ENCODE measurements at places on chromosomes 2 and 18.

GRCh38 chr2:62267696-62268095, 71.8 kb downstream of the B3GNT2 start:
- DNase-seq: no peak

- DNase-seq: no peak
Measured at GRCh38 chr2:43407935-43408334, 181.5 kb upstream of the ZFP36L2 start.

- DNase-seq: no peak
Measured at GRCh38 chr2:1968209-1968987, 224.1 kb upstream of the PXDN start.

GRCh38 chr2:143397884-143398614, 268.8 kb downstream of the ARHGAP15 start:
- no peak for DNase-seq

GRCh38 chr18:44096016-44096415, 584.7 kb upstream of the SETBP1 start:
- DNase-seq: no peak

GRCh38 chr18:54984908-54985307, 25.6 kb upstream of the CCDC68 start:
- DNase-seq: no peak

DNA sequence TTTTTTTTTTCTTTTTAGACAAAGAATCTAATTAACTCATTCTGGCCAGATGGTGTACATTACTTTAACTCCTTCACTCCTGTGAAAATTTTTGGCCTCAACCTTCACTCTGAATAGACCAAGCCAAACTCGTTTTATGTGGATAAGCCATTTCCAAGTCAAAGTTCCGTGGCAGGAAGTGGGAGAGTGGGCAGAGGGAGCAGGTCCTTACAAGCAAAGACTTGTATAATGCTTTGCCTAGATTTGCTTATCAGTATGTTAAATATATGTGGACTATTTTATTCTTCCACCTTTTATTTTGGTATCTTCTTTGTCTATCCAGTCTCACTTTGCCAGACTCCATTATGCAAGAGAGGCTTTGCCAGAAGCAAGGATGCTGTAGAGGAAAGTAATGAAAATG, 178.1 kb upstream of the TNP1 start:
- DNase-seq: no peak

All from stimulated activated CD4-positive, alpha-beta T cell treated with anti-CD3 and anti-CD28 coated beads, Interleukin-1b, Interleukin-23, amount 100 ng/mL, for 1 hour (primary cell).